ENCODE measurements at places on chromosomes 4 and X.

- no peak for DNase-seq
These were observed 20.2 kb upstream of the TMEM184C start for GRCh38 chr4:147596981-147597380.

GRCh38 chrX:130700629-130701028 lies 202.4 kb downstream of the ENOX2 start:
- DNase-seq: no peak

DNA sequence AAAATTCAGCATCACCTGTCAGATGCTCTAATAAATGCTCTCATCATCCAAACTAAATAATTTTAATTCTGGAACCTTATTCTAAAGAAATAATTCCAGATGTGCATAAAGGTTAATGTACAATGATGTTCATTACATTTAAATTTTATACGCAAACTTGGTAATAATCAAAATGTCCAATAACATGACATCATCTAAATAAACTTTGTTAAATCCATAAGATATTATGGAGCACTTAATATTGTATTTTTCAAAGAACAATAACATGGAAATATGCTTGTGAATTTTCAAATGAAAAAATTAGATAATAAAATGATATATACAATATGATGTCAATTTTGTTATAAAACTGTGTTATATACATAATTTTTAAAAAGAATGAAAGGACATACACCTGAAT lies 92.1 kb upstream of the ZCCHC13 start:
- DNase-seq: no peak

GRCh38 chrX:291411-291901 lies 10.3 kb downstream of the PLCXD1 start:
- no peak for DNase-seq
